Diencephalon (tissue), 1 donor: ENCODE measurements at places on chromosomes 3 and 15. TPM values are rescaled to one million over a fixed set of nuclear protein-coding genes. Genes with fewer than 3 reads are reported as not detected.

The GABRR3 gene
- total RNA-seq, result not detected

The SPTSSB gene
- total RNA-seq, result 33.9 TPM

The FGF7 gene
- 0.69 TPM for total RNA-seq

The CCR1 gene
- 3.2 TPM for total RNA-seq

The EPHB1 gene
- 24.2 TPM for total RNA-seq

The CHRD gene
- 6.0 TPM for total RNA-seq

The EFCAB12 gene
- total RNA-seq, result 0.92 TPM
